NCI-H510A (cell line): ENCODE measurements at places on chromosomes 7 and 10.

- DNase-seq = peak; percentile 63
These were observed 1.5 kb upstream of the GRIFIN start for GRCh38 chr7:2477447-2478398.

GRCh38 chr7:155512246-155512887 lies 34.0 kb downstream of the CNPY1 start:
- no peak for DNase-seq

DNA sequence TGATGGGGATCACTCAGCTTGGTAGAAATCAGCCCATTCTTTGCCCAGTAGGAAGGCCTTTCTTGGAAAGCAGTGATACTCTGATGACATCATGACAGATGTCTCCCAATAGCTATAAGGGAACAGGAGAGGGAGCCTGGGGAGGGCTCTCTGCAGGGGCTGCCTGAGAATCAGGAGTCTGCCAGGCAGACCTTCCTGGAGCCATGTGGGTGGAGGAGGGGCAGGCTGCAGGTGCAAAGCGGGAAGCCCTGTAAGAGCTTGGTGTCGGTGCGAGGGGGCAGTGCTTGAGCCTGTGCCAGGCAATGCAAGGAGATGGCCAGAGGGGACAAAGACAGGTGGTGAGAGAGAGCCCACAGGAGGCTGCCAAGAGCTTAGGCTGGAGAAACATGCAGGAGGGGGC lies 5.0 kb upstream of the TNS3 start:
- peak; percentile 54 for DNase-seq

GRCh38 chr7:7731732-7732131 lies 13.3 kb upstream of the RPA3 start:
- no peak for DNase-seq

DNA sequence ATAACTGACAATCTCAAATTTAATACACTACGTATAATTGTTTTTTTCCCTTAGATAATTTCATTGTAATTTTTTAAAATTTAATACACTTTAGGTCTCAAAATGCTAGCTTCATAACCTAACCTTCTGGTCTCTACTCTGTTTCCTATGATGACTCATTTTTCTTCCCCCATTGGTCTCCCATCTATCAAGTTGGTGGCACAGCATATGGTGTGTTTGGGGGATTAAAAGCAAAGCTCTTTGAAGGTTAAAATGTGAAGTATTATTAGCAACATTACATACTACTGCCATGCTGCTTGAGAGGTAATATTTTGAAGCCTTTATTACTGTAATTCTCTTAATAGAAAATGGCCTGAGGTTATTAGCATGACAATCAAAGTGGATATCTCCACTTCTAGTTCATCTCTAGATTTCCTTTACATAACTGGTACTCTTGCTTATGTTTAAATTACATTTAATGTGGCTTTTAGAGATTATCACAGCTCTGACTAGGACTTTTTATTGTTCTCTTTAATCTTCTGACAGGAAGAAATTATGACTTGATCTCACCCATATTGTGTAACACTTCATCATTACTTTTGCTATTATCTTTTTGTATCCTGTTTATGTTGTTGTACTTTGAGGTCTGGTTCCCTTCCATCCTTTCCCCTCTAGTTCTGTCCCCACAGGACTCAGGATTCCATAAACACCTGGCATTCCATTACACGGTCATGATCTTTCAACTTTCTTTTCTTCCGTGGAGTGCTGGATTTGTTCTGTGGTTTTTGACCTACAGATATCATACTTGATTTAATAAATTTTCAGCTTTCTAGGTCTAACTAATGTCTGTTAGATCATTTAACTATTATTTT lies 185.1 kb downstream of the SEMA3D start:
- no peak for DNase-seq

GRCh38 chr7:130963339-130963738 lies 229.3 kb upstream of the KLF14 start:
- no peak for DNase-seq

DNA sequence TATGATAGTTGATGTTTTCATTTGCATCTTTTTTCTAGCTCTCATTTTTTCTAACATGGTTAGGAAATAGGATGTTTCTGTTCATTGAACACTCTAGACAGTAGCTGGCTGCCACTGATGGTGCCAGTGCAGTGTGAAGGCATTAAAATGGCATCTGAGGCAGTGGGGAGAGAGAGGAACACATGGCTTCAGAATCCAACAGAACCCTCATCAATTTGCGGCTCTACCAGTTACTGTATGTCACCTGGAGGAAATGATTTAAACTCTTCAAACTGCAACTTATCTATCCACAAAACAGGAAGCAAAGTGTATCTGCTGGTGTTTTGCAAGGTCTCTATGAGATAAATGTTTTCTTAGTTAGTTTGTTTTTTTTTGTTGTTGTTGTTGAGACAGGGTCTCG lies 305.2 kb upstream of the PRKCQ start:
- DNase-seq = no peak

DNA sequence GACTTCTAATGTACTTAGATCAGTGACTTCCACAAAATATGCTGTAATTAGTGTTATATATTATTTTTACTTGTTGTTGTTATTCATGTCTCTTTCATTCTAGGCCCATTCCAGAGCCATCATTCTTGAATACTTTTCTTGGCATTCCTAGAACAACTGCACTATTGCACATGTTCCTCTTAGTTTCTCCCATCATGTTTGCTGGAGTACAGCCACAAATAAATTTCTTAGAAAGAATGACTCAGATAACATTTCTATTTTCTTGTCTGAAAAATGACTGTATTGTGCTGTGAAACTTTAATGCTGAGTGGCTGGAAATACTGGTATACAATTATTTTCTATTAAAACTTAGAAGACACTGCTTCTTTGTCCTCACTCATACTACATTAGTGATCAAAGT lies 651.0 kb upstream of the STEAP1 start:
- no peak for DNase-seq

DNA sequence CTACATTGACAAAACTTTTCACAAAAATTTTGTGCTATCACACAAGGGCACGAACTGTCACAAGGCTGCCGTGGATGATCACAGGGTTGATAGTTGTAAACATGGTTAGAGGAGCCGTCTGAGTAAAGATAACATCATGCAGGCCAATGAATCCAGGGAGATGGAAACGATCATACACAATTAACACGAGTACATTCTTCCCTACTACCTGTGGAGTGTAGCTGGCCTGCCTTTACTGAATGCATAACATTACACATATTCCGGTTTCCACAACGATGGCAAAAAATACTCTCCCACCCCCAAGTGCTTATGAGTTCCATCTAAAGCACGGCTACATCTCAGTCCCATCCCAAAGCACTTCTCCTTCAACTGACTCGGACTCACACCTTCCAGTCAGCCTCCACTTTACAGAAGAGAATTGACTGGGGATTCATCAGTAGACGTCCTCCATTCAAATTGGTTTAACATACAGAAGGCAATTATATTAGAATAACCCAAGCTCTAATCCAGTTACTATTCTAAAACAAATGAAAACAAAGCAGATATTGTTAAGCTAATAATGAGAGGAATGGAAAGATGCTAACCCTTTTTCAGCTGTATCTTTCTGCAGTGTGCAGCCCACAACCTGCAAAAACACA lies 69.0 kb downstream of the EZH2 start:
- DNase-seq = no peak

DNA sequence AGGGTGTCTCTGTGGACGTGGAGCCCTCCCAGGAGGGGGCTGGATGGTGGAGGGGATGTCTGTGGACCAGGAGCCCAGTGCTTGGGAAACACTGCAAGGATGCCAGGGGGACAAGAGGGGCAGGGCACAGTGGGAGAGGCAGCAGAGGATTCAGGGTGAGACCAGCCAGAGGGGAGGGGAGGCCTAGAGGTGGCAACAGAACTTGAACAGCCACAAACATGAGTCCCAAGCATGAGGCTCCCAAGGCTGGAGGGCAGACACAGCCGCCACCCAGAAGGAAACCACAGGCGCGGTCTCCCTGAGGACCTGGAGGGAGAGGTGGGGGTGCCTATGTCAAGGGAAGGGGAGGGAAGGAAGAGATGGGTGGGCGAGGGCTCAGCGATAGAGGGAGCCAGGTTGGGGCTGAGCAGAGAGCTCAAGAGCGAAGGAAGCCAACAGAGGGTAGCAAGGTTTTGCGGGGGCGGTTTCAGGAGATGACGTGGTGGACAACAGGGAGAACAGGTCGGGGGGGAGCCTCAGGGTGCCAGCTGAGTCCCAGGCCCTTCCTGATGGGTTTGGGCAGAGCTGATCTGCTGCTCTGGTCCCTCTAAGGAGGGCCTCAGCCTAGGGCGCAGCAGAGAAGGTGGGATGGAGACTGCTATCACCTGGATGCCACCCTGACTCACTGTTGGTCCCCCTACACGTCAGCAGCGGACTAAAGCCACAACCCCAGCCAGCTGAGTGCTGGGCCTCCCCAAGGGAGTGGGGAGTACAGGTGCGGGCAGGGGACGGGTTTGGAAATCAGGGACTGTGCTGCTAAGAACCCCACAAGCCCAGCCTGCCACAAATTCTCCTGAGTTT lies 6.7 kb upstream of the PILRA start:
- DNase-seq = no peak

- DNase-seq = no peak
These were observed 58.1 kb downstream of the UNCX start for GRCh38 chr7:1290679-1291356.

DNA sequence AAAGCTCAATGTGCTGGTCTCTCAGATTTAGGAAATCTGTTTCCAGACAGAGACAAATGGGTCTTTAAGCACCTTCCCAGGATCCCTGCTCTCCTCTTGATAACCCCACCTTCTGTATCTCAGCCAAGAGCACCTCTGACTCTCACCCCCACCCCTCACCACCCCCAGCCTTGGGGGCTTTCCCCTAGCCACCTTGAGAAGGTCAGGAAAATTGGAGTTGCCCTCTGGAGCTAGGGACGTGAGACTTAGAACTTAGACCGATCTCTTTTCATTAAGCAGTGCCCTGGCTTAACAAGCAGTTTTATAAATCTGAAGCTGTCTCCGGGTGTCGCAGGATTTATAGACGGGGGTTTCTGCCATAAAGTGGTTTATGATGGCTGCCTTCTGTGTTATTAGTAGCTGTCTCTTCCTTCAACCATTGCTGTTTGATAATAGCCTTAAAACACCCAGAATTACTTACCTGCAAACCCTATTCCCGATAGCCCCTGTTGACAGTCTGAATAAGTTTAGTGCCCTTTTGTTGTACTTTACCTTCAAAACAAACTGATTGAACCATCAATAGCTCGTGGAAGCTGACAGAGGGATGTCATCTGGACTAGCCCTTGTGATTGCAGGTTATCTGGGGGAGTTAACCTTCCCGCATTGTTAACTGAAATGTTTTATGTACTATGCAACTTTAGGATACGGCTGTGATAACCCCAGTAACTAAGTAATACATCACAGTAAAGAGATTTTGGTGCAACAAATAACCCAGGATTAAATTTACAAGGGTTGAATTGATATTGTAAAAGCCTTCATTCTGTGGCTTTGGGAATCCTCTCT lies 621.5 kb downstream of the LRMDA start:
- no peak for DNase-seq

DNA sequence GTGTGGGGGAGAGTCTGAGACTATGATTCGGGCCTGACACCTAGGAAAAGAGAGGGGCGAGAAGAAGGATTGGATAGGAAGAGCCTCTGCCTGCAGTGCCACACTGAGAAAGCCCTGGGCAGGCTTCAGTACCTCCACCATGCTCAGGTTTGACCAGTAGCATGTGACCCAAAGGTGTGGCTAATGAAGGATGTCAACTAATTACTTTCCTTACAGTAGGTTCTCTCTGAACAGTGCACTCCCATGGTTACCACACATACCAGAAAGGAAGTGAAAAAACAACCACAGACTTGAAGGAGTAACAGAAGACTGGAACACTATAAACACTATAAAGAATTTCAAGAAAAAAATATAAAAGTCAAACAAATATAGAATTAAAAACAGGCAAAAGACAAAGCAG lies 46.2 kb downstream of the SEM1 start:
- DNase-seq = no peak

DNA sequence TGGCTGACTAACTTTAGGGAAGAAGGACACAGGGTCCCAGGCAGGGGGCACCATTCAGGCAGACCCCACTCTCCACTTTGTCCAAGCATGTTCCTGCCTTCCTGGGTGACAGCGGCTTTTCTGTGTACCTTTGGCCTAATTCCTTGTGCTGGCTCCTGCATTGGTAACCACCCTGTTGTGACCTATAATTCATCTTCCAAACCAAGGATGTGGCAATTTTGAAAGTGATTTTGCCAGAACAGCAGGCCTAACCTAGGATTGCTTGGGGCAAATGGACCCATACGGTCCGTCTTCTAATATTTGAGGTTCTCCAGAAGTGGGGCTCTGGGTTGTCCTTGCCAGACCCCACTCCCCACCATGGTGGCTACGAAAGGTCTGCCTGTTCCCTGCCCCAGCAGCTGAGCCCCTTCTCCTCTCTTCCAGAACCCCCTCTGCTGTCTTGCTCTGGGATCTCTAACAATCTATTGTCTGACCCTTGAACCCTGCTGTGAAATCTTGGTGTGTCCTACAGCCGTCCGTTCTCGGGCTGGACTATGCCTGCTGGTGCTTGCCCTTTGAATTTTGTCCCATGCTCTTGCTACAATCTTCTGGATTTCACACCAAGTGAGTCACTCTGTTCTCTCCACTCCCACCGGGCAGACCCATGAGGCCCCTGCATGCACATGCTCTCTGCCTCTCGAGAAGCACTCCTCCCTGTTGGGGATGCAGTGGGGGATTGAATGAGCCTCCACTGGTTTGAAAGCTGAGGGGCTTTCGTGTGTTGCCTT lies 316.0 kb downstream of the CXCL12 start:
- no peak for DNase-seq

DNA sequence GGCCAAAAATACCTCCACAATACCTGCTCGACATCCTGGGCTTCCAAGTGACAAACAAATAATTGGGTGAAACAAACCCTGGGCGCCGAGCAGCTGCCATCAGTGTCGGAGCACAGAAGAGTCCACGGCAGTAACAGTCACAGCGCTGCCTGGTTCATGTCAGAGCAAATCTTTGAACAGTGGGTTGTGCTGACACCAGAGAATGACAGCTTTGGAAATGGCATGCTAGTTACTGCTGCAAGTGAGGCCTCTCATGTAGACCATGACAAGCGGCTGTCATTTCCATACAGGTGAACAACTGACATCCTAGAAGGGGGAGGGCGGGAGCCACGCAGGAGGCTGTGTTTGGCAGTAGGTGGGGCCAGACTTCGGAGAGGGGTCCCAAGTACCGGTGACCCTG lies 420.5 kb upstream of the GALNT17 start:
- DNase-seq = peak; percentile 34

DNA sequence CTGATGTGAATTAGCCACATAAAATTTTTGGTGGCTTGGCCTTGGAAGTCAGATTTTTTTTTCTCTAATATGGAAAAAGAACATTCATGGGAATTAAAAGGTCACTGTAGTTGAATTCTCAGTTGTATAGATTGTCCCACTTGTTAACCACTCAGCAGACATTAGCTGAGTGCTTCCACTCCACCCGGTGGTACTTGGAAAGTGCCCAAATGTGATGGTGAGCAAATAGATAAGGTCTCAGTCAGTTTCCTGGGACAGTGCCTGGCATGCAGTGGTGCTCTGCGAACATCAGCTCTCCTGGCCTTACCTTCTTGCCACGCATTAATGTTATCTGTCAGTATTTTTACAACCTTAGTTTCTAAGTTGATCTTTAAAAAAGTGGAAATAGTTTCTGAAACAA lies 1.4 kb downstream of the ATP5F1C start:
- no peak for DNase-seq
